ENCODE measurements at places on chromosomes 11 and 22. TPM values are rescaled to one million over a fixed set of nuclear protein-coding genes. Genes with fewer than 3 reads are reported as not detected.

MS4A4E gene
- total RNA-seq = not detected

APOA5 gene
- total RNA-seq = 0.35 TPM

CERK gene
- 63.5 TPM for total RNA-seq

GDPD4 gene
- not detected for total RNA-seq

IFITM1 gene
- total RNA-seq = 396 TPM

GRIA4 gene
- total RNA-seq = 71.1 TPM

THAP7 gene
- 38.8 TPM for total RNA-seq

SLC39A13 gene
- total RNA-seq = 32.7 TPM

LPXN gene
- total RNA-seq = 2.3 TPM

SEPTIN3 gene
- 28.4 TPM for total RNA-seq

- no peak for DNase-seq
- no peak overlapping the region for H3K27ac ChIP-seq
- no peak overlapping the region for H3K4me3 ChIP-seq
- no peaks in the 10 kb centered on the region for H3K4me1 ChIP-seq
Observed at GRCh38 chr11:74025467-74026166, 16.7 kb upstream of the UCP3 start.

- H3K27me3 ChIP-seq = no peaks in the 10 kb centered on the region
- H3K4me3 ChIP-seq = no peak overlapping the region
- no peaks in the 10 kb centered on the region for H3K4me1 ChIP-seq
- H3K36me3 ChIP-seq = peaks cover 9% of the 10 kb centered on the region
Observed at GRCh38 chr11:71991494-71991893, 7.2 kb upstream of the IL18BP start.

GRCh38 chr11:68115285-68115684 lies 5.9 kb downstream of the CHKA start:
- peaks cover 36% of the 10 kb centered on the region for H3K4me1 ChIP-seq
- peaks cover 6% of the 10 kb centered on the region for H3K36me3 ChIP-seq
- DNase-seq = no peak

- no peak overlapping the region for H3K27ac ChIP-seq
- DNase-seq = peak; percentile 82
- peaks cover 4% of the 10 kb centered on the region for H3K36me3 ChIP-seq
Observed at GRCh38 chr11:877565-877964, 33.0 kb downstream of the CHID1 start.

- H3K36me3 ChIP-seq = no peaks in the 10 kb centered on the region
- H3K27ac ChIP-seq = no peak overlapping the region
- no peak for DNase-seq
- no peaks in the 10 kb centered on the region for H3K27me3 ChIP-seq
- no peak overlapping the region for H3K4me3 ChIP-seq
Observed at GRCh38 chr22:41001722-41002122, 50.5 kb downstream of the RBX1 start.

- no peak overlapping the region for H3K4me3 ChIP-seq
- DNase-seq = no peak
- no peaks in the 10 kb centered on the region for H3K27me3 ChIP-seq
- H3K27ac ChIP-seq = no peak overlapping the region
Observed at GRCh38 chr22:44648085-44648820, 53.8 kb upstream of the PRR5 start.

DNA sequence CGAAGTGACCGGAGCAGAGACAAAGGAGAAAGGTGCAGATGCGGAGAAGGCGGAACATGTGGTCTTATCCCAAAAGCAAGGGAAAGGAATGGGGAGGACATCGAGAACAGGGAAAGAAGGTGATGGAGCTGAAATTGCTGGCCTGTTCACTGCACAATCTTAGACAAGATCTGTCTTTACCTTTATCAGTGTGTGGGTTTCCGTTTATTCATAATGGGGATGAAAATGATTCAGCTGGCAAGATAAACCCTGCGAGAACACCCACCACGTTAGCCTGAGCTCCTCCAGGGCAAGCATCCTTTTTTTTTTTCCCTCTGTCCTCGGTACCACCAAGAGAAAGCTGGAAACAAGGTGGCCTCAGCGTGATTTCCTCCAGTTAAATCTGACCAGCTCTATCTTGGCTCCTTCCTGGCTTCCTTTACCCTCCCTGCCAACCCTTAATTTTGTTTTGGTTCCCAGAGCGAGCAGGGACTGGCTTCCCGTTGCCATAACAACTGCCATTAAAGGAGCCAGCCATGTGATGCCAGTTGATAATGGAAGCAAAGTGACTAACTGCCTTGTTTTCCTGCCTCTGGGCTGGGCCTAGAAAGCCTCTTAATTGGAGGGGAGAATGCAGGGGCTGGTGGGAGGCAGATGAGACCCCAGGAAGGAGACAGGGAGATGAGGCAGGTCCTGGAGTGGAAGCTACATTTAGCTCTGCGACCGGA lies 4.2 kb downstream of the SGSM1 start:
- H3K27me3 ChIP-seq = no peaks in the 10 kb centered on the region
- peak; percentile 66 for DNase-seq
- peaks cover 4% of the 10 kb centered on the region for H3K4me1 ChIP-seq
- peak overlapping the region; percentile 23 for H3K27ac ChIP-seq
- no peak overlapping the region for H3K4me3 ChIP-seq
- H3K36me3 ChIP-seq = no peaks in the 10 kb centered on the region

- DNase-seq = no peak
- H3K36me3 ChIP-seq = no peaks in the 10 kb centered on the region
- H3K4me1 ChIP-seq = no peaks in the 10 kb centered on the region
- H3K4me3 ChIP-seq = no peak overlapping the region
Observed at GRCh38 chr11:72924568-72925190, 110.5 kb downstream of the ATG16L2 start.

DNA sequence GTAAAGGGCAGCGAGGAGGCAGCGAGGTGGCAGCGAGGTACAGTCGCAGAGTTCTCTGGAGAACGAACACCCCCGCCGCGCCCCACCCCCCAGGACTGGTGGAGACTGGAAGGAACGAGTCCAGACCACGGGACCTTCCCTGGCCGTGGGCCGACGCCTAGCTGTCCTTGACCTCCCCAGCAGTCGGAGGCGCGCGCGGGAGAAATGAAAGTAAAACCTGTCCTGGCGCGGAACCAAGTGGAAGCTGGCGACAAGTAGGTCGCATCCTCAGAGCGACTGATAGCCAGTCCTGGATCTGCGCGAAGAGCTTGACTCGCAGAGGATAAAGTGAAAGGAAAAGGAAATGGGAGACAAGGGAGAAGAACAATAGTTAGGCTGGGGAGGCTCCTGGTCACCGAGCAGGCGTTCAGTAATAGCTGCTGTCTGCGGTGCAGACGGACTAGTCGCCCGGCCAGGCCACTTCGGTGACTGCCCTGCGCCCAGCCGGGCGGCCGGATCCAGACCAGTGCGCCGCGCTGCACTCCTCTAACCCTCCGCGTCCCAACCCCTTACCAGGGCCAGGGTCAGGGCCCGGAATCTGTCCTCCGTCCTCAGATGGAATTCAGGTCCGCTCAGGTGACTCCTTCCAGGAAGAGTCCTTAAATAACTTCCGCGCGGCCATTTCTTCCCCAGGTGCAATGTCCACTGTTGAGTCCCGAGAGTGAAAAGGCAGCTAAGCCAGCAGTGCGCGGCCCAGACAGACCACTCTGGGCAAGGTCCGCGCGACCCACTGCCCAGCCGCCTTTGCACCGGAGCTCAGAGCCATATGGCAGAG lies 1.9 kb upstream of the ADM start:
- peaks cover 73% of the 10 kb centered on the region for H3K27me3 ChIP-seq
- H3K27ac ChIP-seq = no peak overlapping the region
- peak overlapping the region; percentile 92 for H3K4me3 ChIP-seq
- peaks cover 18% of the 10 kb centered on the region for H3K4me1 ChIP-seq

- peaks cover 6% of the 10 kb centered on the region for H3K4me1 ChIP-seq
- DNase-seq = peak; percentile 79
- no peaks in the 10 kb centered on the region for H3K27me3 ChIP-seq
- peaks cover 9% of the 10 kb centered on the region for H3K36me3 ChIP-seq
- H3K4me3 ChIP-seq = peak overlapping the region; percentile 27
Observed at GRCh38 chr22:31269892-31270579, 22.3 kb downstream of the PIK3IP1 start.

DNA sequence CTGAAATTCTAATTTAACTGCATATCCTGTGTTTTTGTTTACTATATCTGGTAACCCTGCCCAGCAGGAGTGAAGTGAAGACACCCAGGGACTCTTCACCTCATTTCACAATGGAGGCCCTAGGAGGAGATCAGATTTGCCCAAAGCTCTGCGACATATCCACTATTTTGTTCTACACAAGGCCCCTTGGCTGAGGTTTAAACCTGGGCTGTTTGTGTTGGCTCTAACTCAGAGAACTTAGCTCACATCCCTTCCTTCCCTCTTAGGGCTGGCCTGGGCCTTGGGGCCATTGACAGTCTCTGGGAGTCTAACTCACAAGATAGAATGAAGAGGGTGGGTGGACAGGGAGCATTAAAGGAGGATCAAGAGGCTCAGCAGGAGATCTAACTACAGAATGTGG lies 8.2 kb upstream of the PLA2G3 start:
- DNase-seq = no peak
- H3K4me3 ChIP-seq = no peak overlapping the region
- no peaks in the 10 kb centered on the region for H3K36me3 ChIP-seq
- H3K27me3 ChIP-seq = no peaks in the 10 kb centered on the region
- H3K27ac ChIP-seq = no peak overlapping the region

DNA sequence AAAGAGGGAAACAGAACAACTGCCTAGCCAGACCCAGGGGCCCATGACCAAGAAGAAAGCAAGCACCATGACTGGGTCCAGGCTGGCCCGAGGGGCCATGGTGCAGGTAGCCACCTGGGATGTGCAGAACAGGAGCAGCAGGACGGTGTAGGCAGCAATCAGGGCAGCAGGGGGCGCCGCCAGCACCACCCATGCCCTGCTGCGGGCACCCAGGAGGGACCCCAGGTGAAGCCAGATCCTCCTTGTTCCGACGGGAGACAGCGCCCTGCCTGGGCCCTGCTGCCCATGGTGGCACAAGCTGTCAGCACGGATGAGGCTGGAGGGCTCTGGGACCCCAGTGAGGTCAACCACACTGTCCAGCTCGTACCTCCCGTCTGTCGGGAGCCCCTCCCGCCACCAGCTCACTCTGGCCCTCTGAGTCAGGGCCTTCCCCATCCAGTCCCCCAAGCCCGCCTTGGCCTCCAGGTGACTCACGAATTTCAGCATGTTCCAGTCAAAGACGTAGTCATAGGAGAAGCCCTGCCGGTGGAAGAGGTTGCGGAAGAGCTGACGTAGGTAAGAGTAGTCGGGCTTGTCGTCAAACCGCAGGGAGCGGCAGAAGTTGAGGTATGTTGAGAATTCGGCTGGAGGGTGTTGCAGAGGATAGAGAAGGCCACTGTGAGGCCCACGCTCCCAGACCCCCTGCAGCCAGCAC lies 18.8 kb downstream of the CSNK1E start:
- no peak overlapping the region for H3K27ac ChIP-seq
- no peaks in the 10 kb centered on the region for H3K27me3 ChIP-seq
- H3K36me3 ChIP-seq = peaks cover 58% of the 10 kb centered on the region
- peak; percentile 53 for DNase-seq

DNA sequence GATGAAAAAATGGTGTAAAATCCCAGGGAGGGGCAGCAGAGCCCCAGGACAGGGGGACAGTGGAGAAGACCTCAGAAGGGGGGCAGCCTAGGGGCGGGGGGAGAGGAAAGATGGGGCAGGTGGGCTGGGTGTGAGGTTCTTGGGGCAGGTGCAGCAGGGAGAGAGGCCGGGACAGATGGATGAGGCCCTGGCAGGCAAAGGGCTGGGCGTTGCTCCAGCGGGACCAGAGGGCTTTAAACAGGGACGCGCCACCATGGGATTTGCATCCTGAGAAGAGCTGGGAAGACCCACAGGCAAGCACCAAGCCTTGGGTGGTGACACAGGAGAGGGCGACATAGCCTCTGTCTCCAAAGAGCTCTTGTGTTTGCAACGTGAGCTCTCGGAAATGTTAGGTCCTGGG lies 1342.8 kb downstream of the TBC1D22A start:
- DNase-seq = peak; percentile 3
- H3K36me3 ChIP-seq = no peaks in the 10 kb centered on the region
- no peak overlapping the region for H3K4me3 ChIP-seq
- H3K4me1 ChIP-seq = no peaks in the 10 kb centered on the region
- no peak overlapping the region for H3K27ac ChIP-seq
- H3K27me3 ChIP-seq = no peaks in the 10 kb centered on the region

GRCh38 chr11:5241458-5241857 lies 7.2 kb upstream of the HBD start:
- no peaks in the 10 kb centered on the region for H3K36me3 ChIP-seq
- H3K4me1 ChIP-seq = no peaks in the 10 kb centered on the region

DNA sequence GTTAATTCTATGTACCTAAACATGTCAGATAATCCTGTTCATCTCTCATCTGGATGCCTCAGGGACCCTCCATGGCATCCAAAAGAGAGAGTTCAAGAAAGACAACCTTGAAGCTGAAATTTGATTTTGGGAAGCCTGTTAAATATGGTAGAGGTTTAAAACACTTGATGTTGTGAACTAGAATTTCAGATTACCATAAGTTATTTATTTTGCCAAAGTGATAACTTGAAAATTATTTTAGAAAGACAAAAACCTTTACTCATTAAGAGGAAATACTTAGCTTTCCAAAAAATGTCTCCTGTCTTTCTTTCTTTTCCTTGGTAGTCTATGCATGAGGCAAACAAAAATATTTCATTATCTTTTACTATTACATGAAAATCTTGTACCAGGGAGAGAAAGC lies 714.0 kb downstream of the NTM start:
- peak overlapping the region; percentile 18 for H3K4me3 ChIP-seq
- peaks cover 23% of the 10 kb centered on the region for H3K36me3 ChIP-seq
- no peaks in the 10 kb centered on the region for H3K4me1 ChIP-seq

DNA sequence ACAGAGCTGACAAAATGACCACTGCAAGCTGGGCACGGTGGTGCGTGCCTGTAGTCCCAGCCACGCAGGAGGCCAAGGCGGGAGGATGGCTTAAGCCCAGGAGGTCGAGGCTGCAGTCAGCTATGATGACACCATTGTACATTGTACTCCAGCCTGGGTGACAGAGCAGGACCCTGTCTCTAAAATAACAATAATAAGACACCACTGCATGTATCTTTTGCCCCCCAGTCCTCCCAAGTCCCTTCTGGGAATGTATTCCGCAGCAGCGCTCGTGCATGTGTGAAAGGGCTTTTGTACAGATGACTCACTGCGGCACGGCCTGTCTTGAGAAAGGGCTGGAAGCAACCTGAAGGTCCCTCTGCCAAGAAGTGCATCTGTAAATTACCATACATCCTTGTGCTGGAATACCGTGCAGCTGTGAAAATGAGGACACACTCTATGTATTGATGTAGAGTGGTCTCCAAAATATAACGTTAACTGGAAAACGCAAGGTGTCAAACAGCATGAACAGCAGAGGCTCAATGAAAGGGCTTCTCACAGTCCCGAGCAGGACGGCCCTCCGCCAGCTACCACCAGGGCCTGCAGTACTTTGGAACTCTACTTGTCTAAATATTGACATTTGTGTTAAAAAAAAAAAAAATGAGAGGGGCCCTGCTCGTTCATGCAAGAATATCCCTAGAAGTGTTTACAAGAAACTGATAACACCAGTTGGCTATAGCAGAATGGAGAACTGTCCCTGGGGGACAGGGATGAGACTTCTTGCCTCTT lies 9.0 kb upstream of the CDC42EP2 start:
- peaks cover 14% of the 10 kb centered on the region for H3K4me1 ChIP-seq
- no peaks in the 10 kb centered on the region for H3K27me3 ChIP-seq
- H3K4me3 ChIP-seq = no peak overlapping the region
- DNase-seq = no peak

GRCh38 chr11:46461461-46461927 lies 69.9 kb upstream of the CHRM4 start:
- no peak overlapping the region for H3K4me3 ChIP-seq
- H3K4me1 ChIP-seq = peaks cover 42% of the 10 kb centered on the region
- H3K36me3 ChIP-seq = no peaks in the 10 kb centered on the region
- no peak for DNase-seq

Data from GM23338 (cell line).